ENCODE measurements at places on chromosomes 5 and 9.
A peak's percentile ranks its signal among the peaks of the same experiment; 100 is the strongest.

DNA sequence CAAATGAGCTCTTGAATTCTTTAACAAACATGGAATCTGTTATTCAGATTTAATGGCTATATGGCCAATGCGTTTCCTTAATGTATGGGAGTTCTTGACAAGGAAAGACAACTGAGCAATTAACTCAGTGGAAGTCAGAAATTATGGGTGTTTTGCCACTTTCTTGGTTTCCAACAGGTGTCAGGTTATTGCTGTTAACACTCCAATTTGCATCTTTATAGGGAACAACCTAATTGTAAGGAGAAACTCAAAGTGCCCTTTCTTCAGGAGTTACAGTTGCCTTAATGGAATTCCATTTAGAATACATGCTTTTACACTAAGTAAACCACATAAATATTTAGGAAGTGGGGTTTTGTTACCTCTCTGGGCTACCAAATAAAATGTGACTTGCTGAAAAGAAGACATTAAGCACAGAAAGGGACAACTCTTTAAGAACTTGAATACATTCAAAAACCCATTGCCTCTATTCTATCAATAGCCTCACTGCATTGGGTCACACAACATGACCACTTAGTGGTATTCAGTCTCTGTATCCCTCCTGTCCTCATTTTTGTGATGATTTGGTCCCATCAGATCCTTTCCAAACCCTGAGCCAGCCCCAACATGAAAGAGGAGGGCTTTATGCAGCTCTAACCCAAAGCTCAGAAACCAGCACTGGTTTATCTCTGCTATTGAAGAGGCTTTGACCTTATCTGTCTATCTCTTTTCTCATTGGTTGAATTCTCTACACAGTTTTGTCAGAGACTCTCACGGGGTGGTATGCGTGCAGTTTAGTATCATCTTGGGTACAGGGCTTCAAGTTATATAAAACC, 118.7 kb downstream of the EDIL3 start:
- DNase-seq: no peak

DNA sequence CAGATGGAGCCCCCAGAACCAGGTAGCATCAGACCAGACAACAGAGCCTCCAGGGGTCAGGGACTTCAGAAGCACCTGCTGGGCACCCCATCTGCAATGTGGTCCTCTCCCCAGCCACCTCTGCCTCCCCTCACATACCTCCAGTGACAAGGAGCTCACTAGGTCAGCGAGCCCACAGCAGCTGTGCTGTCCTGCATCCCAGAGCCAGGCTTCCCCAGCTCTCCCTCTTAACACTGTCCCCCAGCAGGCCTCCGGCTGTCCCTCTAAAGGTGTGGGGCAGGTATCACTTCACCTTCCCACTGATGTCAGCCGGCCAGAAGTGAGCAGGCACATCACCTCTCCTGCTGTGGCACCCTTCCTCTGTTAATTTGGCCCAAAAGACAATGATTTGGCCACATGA, 83.6 kb downstream of the LMX1B start:
- DNase-seq: no peak

DNA sequence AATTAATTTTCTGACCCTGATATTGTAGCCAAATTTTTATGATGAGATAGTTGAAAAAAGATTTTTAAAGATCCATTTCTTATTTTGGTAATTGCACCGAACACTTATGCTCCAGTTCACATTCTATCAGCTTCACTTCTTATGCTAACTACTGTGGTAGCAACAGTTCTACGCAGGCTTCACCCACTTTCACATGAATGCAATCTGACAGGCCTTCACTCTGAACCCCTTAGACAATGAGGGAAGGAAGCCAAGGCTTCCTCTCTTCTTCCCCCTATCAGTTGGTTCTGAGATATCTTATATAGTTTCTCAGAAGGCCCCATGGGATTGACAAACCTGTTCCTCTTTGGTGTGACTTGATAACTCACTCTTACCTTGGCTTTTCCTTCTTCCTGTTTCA, 185.8 kb downstream of the CETN3 start:
- no peak for DNase-seq

DNA sequence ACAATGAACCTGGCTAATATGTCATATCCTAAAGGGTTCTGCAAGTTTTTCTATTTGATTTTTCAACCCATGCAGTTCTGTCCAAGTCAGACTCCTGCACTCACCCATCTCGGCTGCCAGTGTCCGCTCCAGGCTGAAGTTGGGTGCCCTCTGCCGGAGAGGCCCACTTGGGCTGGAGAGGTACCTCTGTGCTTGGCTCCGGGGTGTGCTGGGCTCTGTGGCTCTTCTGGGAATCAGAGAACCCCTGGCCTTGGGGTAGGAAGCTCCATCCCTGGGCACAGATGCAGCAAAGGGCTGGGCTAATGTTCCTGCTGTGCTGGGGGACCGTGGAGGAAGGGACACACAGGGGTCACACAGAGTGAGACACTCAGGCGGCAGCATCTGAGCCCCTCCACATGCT, 26.2 kb downstream of the ORM2 start:
- DNase-seq: no peak

DNA sequence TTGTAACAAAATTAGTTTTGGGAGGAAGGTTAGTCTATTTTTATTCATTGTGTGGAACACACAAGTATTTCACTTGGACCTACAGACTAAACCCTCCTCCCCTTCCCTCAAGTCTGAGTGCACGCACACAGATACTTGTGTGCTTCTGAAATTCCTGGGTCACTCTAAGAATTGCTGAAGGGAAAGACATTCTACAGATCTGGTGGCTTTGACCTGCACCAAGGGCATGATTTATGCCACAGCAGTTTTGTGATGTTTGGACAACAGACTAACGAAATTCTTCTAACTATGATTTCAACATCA, 150.5 kb downstream of the ARL15 start:
- DNase-seq: no peak

- DNase-seq: peak; percentile 74
Measured at GRCh38 chr5:55691265-55692105, 20.6 kb downstream of the SLC38A9 start.

- no peak for DNase-seq
Measured at GRCh38 chr9:100197553-100197952, 98.5 kb downstream of the INVS start.

- no peak for DNase-seq
Measured at GRCh38 chr5:125484272-125484741, 737.9 kb upstream of the ZNF608 start.

Measured in Kasumi-1 (cell line).